ENCODE measurements at places on chromosomes 13 and 19.

DNA sequence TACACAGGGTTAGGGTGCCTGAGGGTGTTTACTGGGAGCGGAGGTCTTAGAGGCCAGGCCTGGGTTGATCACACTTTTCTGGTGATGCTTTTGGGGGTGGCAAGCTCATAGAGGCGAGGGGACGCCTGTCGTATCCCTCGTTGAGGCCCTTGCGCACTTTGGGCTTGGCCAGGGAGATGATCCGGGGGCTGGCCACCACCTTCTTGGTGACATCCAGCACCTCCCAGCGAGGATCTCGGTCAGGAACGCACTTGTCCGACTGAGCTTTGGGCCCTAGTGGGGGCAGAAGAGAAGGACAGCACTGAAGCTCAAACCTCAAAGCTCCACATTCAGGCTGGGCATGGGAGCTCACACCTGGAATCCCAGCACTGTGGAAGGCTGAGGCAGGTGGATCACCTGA lies 17.6 kb upstream of the MIER2 start:
- no peaks in the 10 kb centered on the region for H3K27me3 ChIP-seq
- DNase-seq = no peak
- H3K27ac ChIP-seq = no peak overlapping the region
- no peaks in the 10 kb centered on the region for H3K4me1 ChIP-seq
- H3K36me3 ChIP-seq = no peaks in the 10 kb centered on the region

DNA sequence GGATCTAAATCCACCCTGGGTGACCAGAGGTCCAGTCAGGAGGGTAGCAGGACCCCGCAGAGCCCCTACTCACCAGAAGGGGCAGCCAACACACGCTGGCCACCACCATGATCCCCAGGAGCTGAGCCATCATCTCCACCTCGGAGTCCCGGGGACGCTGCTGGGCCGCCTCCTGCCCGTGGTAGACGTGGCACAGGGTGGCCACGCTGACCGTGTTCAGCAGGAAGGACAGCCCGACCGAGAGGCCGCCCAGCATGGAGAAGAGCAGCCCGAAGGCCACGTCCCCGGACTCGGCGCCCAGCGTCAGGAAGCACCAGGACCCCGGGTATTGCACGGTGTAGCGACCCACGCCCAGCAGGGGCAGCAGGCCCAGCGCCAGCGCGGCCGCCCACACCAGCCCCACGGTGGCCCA lies 6.9 kb downstream of the TBXA2R start:
- no peak for DNase-seq
- H3K4me1 ChIP-seq = no peaks in the 10 kb centered on the region
- H3K27me3 ChIP-seq = peaks cover 4% of the 10 kb centered on the region
- H3K27ac ChIP-seq = no peak overlapping the region
- H3K4me3 ChIP-seq = no peak overlapping the region
- H3K36me3 ChIP-seq = no peaks in the 10 kb centered on the region

DNA sequence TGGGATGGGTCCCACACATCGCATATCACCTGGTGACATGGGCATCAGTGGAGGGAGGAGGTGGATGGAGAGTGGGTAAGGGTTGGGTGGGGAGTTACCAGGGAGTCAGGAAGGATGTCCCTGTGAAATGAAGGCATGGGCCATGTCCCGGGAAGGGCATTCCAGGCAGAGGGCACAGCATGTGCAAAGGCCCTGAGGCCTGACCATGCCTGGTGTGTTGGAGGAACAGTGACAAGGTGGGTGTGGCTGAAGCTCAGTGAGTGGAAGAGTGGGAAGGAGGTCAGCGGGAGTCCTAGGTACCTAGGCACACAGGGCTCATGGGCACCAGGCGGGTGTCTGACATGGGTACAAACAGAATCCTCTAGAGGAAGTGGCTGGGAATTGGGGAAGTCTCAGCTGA lies 11.0 kb upstream of the COLGALT1 start:
- H3K4me1 ChIP-seq = no peaks in the 10 kb centered on the region
- no peak for DNase-seq
- H3K4me3 ChIP-seq = no peak overlapping the region

DNA sequence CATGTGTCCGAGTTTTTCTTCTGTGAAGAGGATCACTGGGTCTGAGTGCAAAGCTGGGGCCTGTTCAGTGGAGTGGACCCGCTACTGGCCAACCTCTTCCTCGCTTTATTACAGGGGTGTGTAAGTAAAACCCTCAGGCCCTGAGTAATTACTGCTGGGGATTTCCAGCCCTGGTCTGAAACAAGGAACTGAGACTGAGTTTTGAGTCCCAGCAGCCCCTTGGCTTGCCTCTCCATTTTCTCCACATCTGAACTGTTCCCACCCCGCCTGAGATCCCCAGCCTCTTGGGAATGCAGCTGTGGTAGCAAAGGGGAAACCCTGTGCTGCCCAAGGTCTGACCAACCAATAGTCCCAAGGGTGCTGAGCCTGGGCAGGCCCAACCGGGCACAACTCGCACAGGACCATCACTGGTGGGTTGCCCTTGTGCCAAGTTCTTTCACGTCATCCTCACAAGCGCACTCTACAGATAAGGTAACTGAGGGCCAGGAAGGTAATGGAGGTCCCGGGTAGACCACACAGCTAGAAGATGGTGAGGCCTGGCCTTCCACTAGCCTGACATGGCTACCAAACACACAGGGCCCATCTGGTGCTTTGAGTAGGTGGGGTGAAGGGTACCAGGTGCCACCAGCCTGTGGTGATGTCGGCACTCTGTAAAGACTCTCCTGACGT lies 13.7 kb upstream of the SLC35E1 start:
- peak overlapping the region; percentile 94 for H3K27ac ChIP-seq
- no peaks in the 10 kb centered on the region for H3K36me3 ChIP-seq
- H3K4me3 ChIP-seq = peak overlapping the region; percentile 80
- peaks cover 65% of the 10 kb centered on the region for H3K4me1 ChIP-seq
- H3K27me3 ChIP-seq = peaks cover 3% of the 10 kb centered on the region
- no peak for DNase-seq

- no peaks in the 10 kb centered on the region for H3K36me3 ChIP-seq
- H3K27me3 ChIP-seq = peaks cover 10% of the 10 kb centered on the region
- H3K4me3 ChIP-seq = peak overlapping the region; percentile 65
Measured at GRCh38 chr19:2167896-2168618, 4.3 kb downstream of the DOT1L start.

DNA sequence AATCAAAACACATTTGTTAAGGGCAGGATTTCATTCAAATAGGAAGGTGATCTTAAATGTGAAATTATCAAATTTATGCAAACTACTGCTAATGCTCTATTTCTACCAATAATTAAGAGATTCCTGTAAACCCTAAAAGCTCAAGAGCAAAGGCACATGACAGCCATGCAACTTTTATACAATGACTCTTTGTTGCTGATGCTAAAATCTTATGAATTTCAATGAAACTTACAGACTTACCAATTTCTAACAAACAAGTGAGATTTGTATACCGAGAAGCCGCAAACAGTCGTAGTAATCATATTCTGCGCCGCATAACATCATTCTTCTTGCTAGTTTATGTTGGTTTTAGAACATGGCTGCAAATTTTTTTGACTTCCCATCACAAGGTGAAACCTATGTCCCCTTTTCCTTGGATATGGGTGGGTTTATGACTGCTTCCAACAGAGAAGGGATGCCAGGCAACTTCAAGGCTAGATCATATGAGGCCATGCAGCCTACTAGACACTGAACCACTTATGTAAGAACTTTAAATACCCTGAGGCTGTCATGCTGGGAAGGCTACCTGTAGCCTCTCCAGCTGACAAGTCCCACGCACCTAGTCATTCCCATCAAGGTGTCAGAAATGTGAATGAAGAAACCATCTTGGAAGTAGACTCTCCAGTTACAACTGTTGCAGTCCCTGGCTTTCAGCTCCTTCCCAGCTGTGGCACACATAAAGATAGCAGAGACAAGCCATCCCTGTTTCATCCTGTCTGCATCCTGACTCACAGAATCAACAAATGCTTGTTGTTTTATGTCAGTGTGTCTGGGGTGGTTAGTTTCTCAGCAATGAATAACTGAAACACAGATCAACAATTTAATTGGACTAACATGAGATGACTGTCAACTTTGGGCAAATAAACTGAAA lies 42.0 kb downstream of the LNX2 start:
- H3K36me3 ChIP-seq = no peaks in the 10 kb centered on the region
- no peak overlapping the region for H3K27ac ChIP-seq
- DNase-seq = no peak
- H3K4me3 ChIP-seq = no peak overlapping the region

- H3K27ac ChIP-seq = peak overlapping the region; percentile 38
- peaks cover 2% of the 10 kb centered on the region for H3K27me3 ChIP-seq
- no peak overlapping the region for H3K4me3 ChIP-seq
- H3K4me1 ChIP-seq = peaks cover 32% of the 10 kb centered on the region
- H3K36me3 ChIP-seq = peaks cover 4% of the 10 kb centered on the region
- no peak for DNase-seq
Measured at GRCh38 chr19:45135176-45135885, 25.5 kb downstream of the NKPD1 start.

DNA sequence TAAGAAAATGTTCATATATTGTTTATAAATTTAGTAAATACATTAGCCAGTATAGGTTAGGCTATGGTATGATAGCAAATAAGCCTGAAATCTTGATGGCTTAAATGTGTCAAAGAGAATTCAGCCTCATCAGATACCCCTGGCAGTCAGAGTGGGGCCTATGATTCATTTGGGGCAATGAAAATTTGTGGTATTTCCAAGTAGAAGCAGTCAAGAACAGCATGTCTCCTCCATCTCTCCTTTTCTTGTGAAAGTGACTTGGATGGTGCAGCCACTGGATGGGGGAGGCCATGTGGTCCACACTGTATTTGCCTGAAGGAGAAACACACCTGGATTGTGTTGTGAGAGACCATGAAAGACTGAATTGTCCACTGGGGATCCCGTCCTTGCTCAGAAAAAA lies 82.7 kb downstream of the DLEU7 start:
- peaks cover 23% of the 10 kb centered on the region for H3K36me3 ChIP-seq
- H3K4me3 ChIP-seq = no peak overlapping the region
- DNase-seq = no peak
- H3K4me1 ChIP-seq = peaks cover 5% of the 10 kb centered on the region
- no peak overlapping the region for H3K27ac ChIP-seq

GRCh38 chr13:113220141-113220598 lies 10.8 kb downstream of the CUL4A start:
- peak overlapping the region; percentile 0 for H3K4me3 ChIP-seq
- H3K27me3 ChIP-seq = no peaks in the 10 kb centered on the region
- H3K36me3 ChIP-seq = no peaks in the 10 kb centered on the region
- no peak for DNase-seq

DNA sequence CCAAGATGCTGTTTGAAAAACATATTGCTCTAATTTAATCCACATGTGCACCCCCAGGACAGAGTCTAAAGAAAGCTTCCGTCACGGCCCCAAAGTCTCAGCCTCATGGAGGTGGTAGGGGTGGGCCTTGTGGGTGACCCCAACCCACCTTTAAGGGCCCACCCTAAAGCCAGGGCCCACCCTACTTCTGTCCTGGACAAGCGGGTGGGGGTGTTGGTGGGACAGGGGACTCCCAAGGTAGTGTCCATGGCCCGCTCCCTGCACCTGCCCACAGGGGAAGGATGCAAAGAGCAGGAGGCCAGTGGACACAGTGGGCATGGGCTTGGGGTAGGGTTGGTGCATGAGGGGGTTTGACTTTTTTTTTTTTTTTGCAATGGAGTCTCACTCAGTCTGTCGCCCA lies 66.8 kb downstream of the KCTD15 start:
- DNase-seq = no peak
- H3K27me3 ChIP-seq = peaks cover 8% of the 10 kb centered on the region
- H3K36me3 ChIP-seq = peaks cover 5% of the 10 kb centered on the region

GRCh38 chr19:44032001-44032610 lies 6.9 kb downstream of the ZNF222 start:
- peaks cover 2% of the 10 kb centered on the region for H3K27me3 ChIP-seq
- peaks cover 77% of the 10 kb centered on the region for H3K36me3 ChIP-seq
- H3K27ac ChIP-seq = no peak overlapping the region
- H3K4me1 ChIP-seq = no peaks in the 10 kb centered on the region

DNA sequence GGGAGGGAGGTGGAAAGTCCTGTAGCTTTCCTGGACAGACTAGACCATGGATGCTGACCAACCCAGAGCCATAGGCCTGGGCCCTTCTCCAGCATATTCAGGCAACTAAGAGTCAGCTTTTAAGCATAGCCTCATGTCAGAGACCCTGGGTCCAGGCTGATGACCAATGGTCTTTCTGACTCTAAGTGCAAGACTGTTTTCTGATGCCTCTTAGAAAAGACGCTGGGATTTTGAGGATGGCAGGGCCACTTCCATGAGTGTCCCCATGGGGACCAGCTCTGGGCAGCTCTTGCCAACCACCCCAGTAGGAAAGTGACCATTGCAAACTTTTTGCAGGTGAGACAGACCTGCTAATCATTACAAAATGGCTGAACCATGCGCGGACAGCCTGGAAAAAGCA lies 135.6 kb upstream of the KL start:
- no peaks in the 10 kb centered on the region for H3K36me3 ChIP-seq
- H3K27me3 ChIP-seq = peaks cover 2% of the 10 kb centered on the region
- DNase-seq = no peak

GRCh38 chr19:7211191-7211951 lies 82.8 kb downstream of the INSR start:
- no peak overlapping the region for H3K27ac ChIP-seq
- H3K27me3 ChIP-seq = no peaks in the 10 kb centered on the region
- H3K36me3 ChIP-seq = no peaks in the 10 kb centered on the region

- H3K4me3 ChIP-seq = no peak overlapping the region
- H3K36me3 ChIP-seq = no peaks in the 10 kb centered on the region
- no peak overlapping the region for H3K27ac ChIP-seq
- peaks cover 10% of the 10 kb centered on the region for H3K27me3 ChIP-seq
- peaks cover 15% of the 10 kb centered on the region for H3K4me1 ChIP-seq
Measured at GRCh38 chr19:35090506-35091214, 25.0 kb upstream of the FXYD3 start.

GRCh38 chr13:99310382-99311031 lies 3.3 kb upstream of the GPR183 start:
- DNase-seq = no peak
- no peaks in the 10 kb centered on the region for H3K4me1 ChIP-seq
- peaks cover 2% of the 10 kb centered on the region for H3K27me3 ChIP-seq
- H3K4me3 ChIP-seq = no peak overlapping the region
- no peaks in the 10 kb centered on the region for H3K36me3 ChIP-seq
- H3K27ac ChIP-seq = no peak overlapping the region

DNA sequence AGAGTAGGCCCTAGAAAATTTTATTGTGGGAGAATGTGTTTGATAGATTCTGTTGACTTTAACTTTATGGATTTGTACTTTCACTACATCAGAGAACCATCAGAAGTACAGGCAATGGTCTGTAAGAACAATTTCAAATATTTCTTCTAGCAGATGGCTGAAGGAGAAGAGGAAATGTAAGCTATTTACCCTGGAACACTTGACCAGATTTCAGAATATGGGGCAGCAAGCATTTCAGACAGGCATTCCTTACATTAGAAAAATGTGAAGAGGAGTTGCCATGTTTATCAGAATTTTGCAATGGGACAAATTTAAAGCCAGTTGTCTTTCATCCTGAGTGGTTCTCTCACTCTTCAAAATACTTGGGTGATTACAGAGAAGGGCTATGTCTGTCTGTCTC lies 7.5 kb downstream of the FRY start:
- H3K36me3 ChIP-seq = peaks cover 4% of the 10 kb centered on the region
- H3K27ac ChIP-seq = no peak overlapping the region
- DNase-seq = no peak
- no peak overlapping the region for H3K4me3 ChIP-seq

- no peaks in the 10 kb centered on the region for H3K36me3 ChIP-seq
- H3K4me1 ChIP-seq = peaks cover 9% of the 10 kb centered on the region
- no peak overlapping the region for H3K4me3 ChIP-seq
- DNase-seq = peak; percentile 85
Measured at GRCh38 chr19:42440357-42441048, 2.2 kb downstream of the CXCL17 start.

GRCh38 chr13:114067886-114068651 lies 64.4 kb downstream of the RASA3 start:
- H3K4me1 ChIP-seq = peaks cover 26% of the 10 kb centered on the region
- no peak overlapping the region for H3K4me3 ChIP-seq
- no peaks in the 10 kb centered on the region for H3K36me3 ChIP-seq
- peaks cover 16% of the 10 kb centered on the region for H3K27me3 ChIP-seq
- H3K27ac ChIP-seq = peak overlapping the region; percentile 46
